Caco-2 (cell line): ENCODE measurements at places on chromosomes 7 and 10. TPM values are rescaled to one million over a fixed set of nuclear protein-coding genes. Genes with fewer than 3 reads are reported as not detected.

DNA sequence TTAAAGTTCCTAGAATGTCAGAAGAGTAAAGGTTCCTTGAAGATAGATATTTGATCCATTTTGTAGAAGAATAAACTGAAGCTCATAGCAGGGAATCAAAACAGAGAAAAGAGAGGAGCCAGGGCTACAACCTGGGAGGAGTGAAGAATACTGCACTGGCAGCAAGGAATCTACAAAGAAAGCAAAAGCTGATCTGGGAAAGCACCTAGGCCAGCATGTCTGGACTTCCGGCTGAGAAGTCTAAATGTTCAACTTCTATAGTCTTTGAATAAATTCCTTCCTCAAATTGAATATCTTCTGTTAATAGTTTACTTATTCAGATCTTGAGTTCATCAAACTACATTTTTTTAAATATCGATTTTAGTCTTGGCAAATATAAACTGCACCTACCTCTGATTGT lies 78.2 kb downstream of the VPS41 start:
- no peak for DNase-seq
- H3K4me3 ChIP-seq = no peak overlapping the region
- peaks cover 19% of the 10 kb centered on the region for H3K4me1 ChIP-seq
- H3K27me3 ChIP-seq = no peaks in the 10 kb centered on the region

DNA sequence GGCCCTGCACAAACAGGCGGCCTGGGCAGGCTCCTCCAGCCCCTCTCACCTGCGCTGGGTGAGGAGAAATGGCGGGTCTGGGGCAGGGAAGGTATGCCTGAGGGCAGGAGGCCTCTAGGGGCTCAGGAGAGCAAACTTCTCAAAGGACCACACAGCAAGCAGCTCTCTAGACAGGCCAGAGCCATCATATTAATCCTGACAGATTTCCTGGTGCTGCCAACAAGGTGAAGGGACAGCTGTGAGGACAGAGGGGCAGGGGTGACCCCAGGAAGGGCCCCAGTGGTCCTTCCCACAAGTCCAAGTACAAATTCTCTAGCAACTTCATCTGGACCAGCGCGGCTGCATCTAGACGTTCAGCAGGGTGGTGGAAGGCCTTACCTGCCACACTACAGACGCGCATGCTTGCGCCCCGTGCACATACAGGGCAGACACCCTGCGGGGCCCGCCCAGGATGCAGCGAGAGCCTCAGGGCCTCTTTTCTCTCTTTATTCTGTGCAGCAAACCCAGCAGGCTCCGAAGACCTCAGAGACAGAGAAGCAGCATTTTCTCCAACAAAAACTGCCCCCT lies 62.1 kb downstream of the ZRANB1 start:
- H3K27me3 ChIP-seq = no peaks in the 10 kb centered on the region
- peaks cover 2% of the 10 kb centered on the region for H3K36me3 ChIP-seq
- no peak overlapping the region for H3K4me3 ChIP-seq
- H3K27ac ChIP-seq = no peak overlapping the region

DNA sequence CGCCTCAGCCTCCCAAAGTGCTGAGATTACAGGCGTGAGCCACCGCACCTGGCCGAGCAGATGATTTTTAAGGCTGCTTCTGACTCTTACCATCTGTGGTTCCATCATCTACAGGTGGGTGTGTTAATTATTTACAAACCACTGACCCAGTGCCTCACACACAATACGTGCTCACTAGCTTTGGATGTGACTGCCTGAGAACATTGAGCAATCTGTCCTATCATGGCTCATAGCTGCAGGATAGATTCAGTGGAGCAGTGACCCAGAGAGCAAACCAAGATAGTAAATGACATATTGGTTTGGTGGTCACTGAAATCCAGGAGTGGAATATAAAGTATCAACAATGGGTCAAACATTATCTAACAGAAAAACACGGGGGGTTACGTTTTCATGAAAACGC lies 24.1 kb downstream of the GPAM start:
- no peaks in the 10 kb centered on the region for H3K27me3 ChIP-seq
- DNase-seq = no peak
- no peak overlapping the region for H3K4me3 ChIP-seq
- peaks cover 3% of the 10 kb centered on the region; the same call in 1 of the 2 replicates for H3K36me3 ChIP-seq
- H3K4me1 ChIP-seq = 0 out of 2 replicates have a peak, but pooled peaks cover 5% of the 10 kb centered on the region

DNA sequence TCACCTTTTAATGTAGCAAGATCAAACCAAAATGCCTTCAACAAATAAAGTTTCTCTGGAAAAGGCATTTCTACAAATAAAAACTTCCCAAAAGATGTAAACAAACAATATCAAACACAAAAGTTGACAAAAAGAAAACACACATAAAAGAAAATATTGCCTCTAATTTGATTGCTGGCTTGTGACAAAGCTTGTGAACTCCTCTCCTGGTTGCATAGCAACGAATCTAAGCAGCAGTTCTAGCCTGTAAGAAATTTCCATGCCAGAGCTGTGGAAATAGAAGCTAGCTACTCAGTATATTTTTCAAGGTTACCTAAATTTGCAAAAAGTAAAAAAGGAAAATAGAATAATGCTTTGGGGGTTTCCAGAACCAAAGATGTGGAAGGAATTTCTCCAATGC lies 173.9 kb upstream of the CDK1 start:
- no peaks in the 10 kb centered on the region for H3K27me3 ChIP-seq
- no peak overlapping the region for H3K4me3 ChIP-seq
- DNase-seq = no peak
- no peaks in the 10 kb centered on the region for H3K4me1 ChIP-seq
- H3K27ac ChIP-seq = no peak overlapping the region

WEE2 gene
- total RNA-seq = 1.0 and 2.5 TPM in 2 replicates

AKR1C3 gene
- total RNA-seq = 96.8 and 115 TPM in 2 replicates

TMEM270 gene
- not detected in 2 replicates for total RNA-seq

GHRHR gene
- total RNA-seq = not detected in 2 replicates
